ENCODE measurements at places on chromosomes 3 and 15.

GRCh38 chr3:195257454-195258448 is 13.2 kb downstream of the XXYLT1 start:
- no peak for DNase-seq

- no peak for DNase-seq
Observed at GRCh38 chr3:59450946-59451763, 401.3 kb upstream of the CFAP20DC start.

DNA sequence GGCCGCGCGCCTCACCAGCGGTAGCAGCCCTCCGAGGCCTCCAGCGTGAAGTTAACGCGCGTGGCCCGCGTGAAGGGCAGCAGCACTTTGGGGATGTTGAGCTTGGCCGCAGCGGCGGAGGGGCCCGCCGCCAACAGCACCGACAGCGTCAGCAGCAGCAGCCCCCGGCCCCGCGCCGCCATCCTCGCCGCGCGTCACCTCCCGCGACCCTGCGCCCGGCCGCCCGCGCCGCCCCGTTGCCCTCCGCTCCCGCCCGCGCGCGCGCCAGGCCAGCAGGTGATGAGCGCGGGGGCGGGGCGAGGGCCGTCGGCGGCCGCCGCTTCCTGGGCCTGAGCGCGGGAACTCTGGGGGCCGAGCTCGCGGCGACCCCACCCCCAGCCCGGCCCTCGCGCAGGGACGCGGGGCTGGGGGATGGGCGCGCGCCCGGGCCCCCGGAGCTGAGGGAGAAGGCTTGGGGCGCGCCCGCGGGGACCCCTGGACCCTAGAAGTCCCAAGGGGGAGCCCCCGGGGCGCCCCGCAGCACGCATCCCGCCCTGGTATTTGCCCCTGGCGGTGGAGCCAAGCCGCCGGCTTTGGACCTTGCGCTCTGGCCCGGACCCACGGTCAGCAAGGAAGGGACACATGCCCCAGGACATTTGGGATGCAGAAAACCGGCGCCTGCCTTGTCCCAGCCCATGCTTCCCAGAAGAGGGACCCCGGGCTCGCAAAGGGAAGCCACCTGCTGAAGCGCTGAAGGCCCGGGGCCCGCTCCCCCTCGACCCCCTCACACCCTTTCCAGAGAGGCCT is at the start of gene NUP210:
NUP210 (minus strand) TSS at position 278 of the 786 bp plus-strand sequence; CDS start at position 182, 96 bp downstream.
- DNase-seq, result no peak

DNA sequence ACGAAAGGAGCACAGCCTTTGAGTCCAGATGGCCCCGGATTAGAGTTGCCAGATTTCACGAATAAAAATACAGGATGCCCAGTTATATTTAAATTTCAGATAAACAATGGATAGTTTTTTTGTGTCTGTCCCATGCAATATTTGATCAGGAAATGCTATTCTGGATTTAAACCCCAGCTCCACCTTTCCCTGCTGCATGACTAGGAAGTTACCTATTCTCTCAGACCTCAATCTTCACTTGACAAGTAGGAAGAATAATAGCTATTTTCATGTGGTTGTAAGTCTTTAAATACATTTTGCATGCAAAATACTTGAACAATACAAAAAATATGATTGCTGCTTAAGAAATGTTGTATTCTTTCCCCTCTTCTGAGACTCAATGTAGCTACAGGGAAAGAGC is 125.3 kb upstream of the P2RY1 start:
- DNase-seq, result no peak

Measured in HS-27A (cell line).